ENCODE measurements at places on chromosomes 3 and 15. TPM values are rescaled to one million over a fixed set of nuclear protein-coding genes. Genes with fewer than 3 reads are reported as not detected.

SNX22 gene
- 12.4 TPM for total RNA-seq

ATP8B4 gene
- total RNA-seq: 2.0 TPM

TGM5 gene
- 0.15 TPM for total RNA-seq

IGSF11 gene
- 1.6 TPM for total RNA-seq

WDR53 gene
- 4.3 TPM for total RNA-seq

GRCh38 chr3:99670556-99670950 is 32.2 kb downstream of the COL8A1 start:
- DNase-seq: no peak

DNA sequence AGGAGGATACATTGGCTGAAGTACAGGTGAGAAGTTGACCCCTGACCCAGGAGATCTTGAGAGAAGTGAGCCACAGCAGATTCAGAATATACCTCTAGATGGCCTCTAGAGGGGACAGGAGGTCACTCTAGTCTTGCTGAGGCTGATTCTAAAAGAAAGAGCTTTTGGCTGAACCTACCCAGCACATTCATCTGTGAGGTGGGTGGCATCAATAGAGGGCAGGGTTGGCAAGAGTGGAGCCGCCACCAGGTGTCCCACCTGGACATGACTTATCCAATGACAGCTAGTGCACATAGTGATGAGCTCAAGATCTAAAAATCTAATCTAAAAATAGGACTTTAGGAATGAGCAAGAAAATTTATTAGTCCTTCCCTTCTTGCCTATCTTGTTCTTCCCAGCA is 51.6 kb downstream of the CYP19A1 start:
- no peak for DNase-seq

- no peak for DNase-seq
These were observed 101.6 kb downstream of the LRTM1 start for GRCh38 chr3:54826251-54826691.

DNA sequence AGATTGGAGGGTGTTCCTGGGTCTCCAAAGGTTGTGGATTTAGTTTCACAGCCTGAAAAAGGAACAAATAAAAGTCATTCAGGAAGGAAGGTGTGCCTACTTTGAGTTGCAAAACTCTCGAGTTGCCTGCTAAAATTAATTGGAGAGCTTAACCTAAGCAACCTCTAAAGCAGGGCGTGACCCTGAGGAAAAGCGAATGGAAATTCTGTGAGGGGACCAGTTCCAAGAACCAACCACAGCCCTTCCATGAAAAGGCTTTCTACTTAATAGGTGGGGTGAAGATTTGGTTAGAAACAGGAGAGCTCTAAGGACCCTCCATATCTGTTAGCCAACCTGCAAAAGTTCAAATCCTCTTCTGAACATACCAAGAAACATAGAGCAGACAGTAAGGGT is 1.5 kb downstream of the CD80 start:
- no peak for DNase-seq

DNA sequence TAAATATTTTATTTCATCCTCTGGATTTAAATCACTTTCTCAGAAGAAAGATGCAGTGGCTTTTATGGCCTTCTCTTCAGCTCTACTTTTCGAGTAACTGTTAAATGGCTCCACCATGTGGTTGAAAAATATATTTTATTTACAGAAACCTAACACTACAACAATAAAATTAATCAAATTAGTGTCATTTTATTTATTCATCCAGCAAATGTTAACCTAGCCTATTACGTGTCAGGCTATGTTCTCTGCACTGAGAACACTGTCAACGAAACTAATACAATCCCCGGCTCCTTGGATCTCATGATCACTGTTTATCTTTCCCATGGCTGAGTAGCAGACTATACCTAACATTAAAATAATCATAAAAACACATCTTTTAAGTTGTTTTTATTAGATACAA is 148.0 kb upstream of the OSTN start:
- DNase-seq: no peak

DNA sequence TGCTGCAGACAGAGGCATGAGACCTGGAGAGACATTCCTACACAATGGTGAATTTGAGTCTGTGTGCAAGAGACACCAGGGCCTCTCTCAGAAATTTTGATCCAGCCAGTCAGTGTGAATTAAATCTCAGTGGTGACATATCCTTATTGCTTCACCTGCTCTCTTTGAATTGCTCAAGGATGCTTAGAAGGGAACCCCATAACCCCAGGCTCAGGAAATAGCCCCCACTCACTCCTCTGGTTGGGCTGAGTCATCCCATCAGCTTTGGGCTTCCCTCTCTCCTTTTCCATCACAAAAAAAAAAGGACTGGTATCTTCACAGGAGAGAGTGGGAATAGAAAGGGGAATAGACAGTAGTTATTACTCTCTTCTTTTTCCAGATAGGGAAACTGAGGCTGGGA is 33.0 kb upstream of the LARS2 start:
- DNase-seq: no peak

DNA sequence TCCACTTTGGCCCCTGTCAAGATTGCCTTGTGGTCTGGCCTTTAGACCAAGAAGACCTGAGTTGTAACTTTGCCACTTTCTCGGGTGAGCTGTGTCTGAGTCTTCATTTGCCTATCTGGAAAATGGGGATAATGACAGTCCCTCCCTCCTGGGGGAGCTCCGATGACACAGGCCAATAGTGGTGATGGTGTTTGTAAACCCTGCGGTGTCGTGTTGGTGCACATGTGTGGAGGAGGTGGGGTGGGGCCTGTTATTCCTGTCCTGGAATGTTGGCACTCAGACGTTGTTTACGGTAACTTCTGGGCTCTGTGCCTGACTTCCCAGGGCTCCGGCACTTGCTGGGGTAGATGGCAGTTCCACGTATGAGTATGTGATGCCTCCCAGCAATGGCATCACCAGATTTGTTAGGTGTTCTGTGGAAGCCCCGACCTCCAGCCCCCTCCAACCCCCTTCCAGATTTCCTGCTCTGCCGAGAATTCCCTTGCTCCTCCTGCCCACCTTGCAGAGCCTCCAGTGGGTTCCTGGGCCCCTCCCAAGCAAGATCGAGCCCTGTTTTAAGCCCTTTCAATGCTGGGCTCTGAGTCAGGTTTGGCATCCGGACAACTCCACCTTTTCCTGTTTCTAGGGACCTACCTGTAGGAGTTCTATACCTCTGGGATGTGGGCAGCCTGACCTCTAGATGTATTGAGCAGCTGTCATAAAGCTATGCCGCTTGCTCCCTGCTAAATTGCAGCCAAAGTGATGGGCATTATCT is 31.4 kb downstream of the HRH1 start:
- peak; percentile 85 for DNase-seq

DNA sequence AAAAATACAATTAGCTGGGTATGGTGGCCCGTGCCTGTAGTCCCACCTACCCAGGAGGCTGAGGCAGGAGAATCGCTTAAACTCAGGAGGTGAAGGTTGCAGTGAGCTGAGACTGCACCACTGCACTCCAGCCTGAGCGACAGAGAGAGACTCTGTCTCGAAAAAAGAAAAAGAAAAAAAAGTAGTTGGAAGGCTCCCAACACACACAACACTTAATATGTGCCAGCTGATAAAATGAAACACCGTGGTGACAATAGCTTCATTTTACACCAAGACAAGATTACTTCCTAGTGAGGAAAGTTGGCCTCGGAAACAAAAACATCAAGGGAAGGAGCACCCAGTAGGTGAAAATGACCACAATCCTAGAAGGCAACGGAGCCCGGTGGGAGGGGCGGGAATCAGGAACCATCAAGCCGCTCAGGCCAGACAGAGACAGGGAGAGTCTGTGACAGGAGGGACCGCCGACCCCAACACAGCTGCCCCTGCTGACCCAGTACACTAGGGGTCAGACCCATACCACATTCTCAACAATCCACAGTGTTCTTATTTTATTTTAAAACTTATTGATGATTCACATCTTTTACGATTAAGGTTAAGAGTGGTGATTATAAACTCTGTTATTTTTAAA is 54.5 kb upstream of the OCA2 start:
- no peak for DNase-seq

DNA sequence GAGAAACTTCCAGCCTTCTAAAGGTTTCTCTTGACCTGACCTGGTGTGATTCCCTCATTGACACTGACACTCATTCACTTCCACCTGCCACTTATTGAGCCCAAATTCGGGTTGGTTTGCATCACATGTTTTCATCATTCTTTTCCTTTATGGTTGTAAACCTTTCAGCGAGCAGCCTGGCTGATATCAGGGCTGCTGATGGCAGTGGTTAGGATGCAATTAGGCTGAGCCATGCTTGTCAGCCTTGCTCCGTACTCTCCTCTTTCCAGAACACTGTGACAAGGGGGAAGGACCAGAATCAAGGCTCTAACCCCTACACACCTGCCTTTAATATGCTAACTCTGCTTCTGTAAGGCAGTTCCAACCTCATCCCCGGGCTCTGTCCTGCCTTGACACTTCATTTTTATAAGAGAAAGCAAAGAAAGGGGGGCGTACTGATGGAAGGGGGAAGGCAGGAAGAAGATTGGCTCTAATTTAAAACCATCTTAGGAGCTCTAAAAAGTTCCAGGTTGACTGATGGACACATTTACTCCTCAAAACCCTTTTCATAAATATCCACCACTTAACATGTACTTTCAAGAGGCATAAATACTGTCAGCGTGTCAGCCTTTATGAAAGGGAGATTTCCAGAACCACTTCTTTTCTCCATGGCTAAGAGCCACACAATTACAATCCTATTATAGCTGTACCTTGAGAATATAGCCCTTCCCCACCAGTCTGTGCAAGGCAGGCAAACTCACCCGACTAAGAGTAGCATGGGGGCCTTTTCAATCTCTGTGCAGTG is 5.7 kb downstream of the NMNAT3 start:
- DNase-seq: no peak

- DNase-seq: no peak
These were observed 69.8 kb downstream of the TIGIT start for GRCh38 chr3:114363554-114364202.

DNA sequence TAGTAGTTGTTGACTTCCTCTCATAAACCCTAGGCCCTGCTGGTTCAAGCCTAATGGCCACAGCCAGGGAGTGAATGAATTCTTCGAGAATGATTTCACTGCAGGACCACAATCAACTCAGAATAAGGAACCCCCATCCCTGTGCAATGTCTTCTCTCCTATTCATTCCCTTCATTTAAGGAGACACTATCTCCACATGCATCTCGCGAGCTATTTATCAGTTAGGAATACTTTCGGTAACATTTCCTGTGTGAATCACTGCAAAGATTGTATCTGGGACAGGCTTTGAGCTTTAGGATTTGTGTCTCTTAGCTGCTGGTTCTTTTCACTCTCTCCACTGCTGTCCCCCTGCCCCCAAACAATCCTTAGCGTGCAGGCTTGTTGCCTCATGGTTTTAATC is 94.4 kb downstream of the MYLK start:
- no peak for DNase-seq

- no peak for DNase-seq
These were observed 70.3 kb downstream of the TGFBR2 start for GRCh38 chr3:30676424-30677346.

- no peak for DNase-seq
These were observed 10.1 kb downstream of the ARL14 start for GRCh38 chr3:160686955-160687535.

DNA sequence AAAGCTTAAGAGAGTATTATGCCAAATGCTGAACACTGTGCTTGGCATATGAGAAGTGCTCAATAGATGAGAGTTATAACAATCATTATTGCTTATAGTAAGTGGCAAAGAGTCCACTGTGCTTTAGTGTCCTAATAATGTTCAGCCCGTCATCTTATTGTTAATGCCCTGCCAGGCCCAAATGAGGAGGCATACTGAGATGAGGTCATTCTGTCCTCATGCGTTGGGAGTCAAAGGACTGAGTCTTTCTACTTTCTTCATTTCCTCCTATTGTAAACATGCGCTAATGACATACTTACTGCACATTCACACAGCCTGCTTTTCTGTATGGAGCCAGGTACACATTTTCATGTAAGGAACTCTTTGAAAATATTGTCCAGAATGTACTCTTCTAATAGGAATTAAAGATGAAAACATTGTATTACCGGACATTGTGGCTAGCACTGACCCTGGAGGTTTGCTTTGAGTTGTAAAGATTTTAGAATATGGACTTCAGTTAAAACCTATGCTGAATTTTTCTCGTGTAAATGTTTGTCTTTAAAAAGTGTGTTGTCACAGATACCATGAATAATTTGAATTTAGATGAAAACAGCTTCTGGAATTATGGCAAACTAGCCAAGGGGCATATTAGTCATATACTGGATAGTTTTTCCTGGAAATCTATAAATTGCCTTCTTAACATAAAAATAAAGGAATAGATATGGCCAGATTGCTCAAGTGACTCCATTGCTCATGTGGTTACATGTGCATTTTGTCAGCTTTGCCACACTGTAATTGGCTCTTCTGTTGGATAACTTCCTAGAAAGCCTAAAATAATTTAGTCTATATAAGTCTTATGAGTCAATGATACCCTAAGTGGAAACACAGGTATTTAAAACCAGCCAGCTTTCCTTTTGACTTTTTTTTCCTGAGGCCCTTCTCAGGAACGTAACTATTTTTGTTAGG is 38.3 kb downstream of the KBTBD12 start:
- no peak for DNase-seq

- no peak for DNase-seq
These were observed 16.1 kb downstream of the TXNRD3 start for GRCh38 chr3:126638790-126639189.

DNA sequence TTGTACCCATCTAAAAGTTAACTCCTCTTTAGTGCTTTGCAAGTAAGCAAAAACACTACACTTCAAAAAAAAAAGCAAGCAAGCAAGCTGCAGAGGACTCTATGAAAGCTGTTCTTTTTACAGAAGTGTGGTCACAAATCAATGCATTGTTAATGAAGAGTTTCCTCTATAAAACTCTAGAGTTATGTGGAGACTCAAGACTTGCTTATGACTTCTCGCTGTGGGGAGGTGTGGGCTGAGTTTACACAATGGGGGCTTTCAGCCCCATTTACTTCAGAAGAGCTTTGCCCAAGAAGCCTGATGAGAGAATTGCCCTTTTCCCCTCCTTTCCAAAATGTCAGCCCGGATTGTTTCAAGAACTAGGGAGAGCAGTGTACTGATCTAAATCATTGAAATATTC is 144.4 kb downstream of the IGSF11 start:
- DNase-seq: no peak

GRCh38 chr3:181726351-181727330 is 14.9 kb downstream of the SOX2 start:
- no peak for DNase-seq

GRCh38 chr15:55494931-55495330 is 13.1 kb downstream of the DNAAF4 start:
- no peak for DNase-seq

GRCh38 chr15:36186376-36186775 is 393.1 kb upstream of the CDIN1 start:
- DNase-seq: no peak
